Glutamatergic neuron (in vitro differentiated cells): ENCODE measurements at places on chromosomes 3 and 15. TPM values are rescaled to one million over a fixed set of nuclear protein-coding genes. Genes with fewer than 3 reads are reported as not detected.

DNA sequence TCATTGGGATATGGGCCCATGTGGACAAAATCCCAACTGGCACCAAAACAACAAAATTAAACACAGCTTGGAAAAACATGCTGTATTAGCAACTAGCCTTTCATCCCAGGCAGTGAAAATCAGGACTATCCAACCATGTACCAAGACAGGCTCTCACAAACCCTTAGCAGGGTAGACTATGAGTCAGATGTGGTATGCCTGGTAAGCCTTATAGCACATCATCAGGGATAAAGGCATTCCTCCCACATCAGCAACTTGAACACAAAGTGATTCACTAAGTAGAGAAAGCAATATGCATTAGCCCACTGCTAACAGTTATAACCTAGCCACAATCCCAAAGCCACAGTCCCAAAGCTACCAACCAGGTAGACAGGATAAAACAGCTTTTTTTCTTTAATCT, 8.0 kb downstream of the CEP152 start:
- DNase-seq = no peak

GRCh38 chr15:72464251-72464650, 9.9 kb upstream of the ARIH1 start:
- no peak for DNase-seq

DNA sequence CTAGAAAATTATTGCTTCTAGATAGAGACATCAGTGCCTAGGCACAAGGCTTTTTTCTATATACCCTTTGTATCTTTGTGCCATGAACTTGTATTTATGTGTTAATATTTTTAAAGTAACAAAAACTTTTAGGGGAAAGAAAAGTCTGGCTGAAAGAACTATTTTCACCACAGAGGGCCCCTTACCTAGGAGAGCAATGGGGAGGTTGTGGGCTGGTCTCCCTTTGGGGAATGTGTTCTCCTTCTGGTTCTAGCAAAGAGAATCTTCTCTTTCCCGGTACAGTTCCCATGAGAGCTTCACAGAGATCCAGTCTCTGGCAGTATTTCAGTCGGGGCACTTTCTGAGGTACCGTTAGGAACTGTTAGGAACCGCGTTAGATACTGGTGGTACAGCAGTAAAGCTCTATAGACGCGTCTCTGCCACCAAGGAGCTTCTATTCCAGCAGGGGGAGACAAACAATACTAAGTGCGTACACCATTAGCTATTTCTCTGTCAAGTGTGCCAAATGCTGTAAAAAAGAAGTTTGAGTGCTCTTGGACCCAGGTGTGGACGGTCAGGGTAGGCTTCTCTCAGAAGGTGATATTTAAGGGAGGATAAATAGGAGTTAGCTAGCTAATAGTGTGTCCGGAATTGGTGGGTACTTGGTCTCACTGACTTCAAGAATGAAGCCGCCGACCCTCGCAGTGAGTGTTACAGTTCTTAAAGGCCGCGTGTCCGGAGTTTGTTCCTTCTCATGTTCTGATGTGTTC, 4.6 kb upstream of the EPB42 start:
- DNase-seq = no peak

- no peak for DNase-seq
Observed at GRCh38 chr3:179432451-179432850, 18.8 kb downstream of the GNB4 start.

DNA sequence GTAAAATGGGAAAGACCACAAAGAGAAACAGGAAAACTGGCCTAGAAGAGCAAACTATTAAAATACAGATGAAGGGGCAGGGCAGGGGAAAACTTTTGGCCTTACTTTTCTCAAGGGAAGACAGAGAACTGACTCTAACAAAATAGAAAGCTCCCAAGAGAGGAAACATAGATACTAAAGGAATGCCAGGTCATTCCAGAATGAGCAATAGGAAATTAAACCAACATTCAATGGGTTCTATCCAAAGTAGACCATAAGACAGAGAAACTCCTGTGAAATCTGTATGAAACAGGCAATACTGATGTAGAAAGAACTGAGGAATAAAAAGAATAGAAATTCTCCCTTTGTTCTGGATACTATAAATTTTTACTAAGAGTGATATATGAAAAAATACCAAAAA, 491.8 kb downstream of the MECOM start:
- DNase-seq = no peak

DNA sequence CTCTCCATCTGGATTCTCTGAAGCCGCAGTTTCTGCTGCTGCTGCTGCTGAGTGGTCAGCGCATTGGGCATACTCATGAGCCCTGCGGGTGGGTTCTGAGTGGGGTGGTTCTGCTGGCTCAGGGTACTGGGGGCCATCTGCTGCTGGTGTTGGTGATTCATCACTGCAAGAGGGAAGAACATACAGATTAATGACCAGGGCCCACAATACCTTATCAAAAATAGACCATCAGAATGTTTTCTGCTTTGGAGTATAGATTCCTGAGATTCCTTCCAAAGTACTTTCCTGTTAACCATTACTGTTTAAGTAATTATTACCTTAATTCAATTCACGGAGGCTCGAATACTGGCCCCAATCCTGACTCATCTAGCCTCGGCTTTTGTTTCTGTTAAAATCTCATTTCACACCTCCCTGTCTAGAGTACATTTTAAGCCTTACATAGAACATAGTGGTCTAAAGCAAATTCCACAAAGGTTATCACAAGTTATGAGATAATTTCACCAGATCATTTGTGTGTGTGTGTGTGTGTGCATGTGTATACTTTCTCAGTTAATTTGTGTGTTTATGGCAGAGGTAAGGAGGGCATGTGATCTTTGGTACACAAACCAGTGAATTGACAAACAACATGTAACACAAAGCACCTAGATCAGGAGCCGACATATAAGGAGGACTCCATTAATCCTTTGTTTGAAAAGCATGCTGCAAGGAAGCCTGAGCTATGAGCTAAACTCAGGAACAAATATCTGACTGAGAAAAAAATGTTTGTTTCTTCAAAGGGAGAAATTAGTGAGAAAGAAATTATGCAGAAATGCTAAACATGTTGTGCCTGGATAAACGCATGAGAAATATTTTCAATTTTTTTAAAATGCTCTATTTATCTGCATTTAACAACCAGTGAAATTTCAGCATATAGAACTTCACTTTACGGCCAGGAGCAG, 68.1 kb downstream of the TM4SF4 start:
- no peak for DNase-seq

GRCh38 chr3:10495003-10495402, 10.4 kb downstream of the ATP2B2 start:
- no peak for DNase-seq

DNA sequence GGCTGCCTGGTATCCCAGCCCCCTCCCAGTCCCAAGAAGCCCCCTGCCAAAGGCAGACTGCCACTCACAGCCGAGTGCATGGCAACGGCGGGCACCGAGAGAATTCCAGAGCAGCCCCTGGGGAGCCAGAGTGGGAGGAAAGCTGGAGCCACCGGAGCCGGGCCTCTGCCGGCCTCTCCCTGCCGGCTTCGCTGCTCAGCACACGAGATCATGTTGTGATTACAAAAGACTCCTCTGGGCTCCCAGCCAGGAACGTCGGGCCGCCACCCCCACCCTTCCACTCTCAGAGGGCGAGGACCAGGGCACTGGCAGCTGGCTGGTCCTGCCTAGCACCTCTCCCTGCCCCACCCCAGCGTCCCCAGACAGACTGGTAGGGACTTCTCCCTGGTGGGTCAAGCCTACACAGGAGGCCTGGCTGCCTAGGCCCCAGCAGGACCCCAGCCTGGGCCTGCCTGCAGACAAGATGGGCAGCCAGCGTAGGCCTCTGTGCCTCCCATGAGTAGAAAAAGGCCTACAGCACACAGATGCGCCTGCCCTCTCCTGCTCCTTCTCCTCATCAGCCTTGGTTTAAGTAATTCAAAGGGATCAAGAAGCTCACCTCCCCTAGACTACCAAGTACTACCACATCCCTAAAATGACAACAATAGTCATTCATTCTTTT, at the start of gene CCDC9B:
Gene CCDC9B, minus strand, starts transcription at position 200 of the 661 bp plus-strand sequence. Its CDS starts 120 bp downstream, at position 80.
- DNase-seq = peak; percentile 57

DNA sequence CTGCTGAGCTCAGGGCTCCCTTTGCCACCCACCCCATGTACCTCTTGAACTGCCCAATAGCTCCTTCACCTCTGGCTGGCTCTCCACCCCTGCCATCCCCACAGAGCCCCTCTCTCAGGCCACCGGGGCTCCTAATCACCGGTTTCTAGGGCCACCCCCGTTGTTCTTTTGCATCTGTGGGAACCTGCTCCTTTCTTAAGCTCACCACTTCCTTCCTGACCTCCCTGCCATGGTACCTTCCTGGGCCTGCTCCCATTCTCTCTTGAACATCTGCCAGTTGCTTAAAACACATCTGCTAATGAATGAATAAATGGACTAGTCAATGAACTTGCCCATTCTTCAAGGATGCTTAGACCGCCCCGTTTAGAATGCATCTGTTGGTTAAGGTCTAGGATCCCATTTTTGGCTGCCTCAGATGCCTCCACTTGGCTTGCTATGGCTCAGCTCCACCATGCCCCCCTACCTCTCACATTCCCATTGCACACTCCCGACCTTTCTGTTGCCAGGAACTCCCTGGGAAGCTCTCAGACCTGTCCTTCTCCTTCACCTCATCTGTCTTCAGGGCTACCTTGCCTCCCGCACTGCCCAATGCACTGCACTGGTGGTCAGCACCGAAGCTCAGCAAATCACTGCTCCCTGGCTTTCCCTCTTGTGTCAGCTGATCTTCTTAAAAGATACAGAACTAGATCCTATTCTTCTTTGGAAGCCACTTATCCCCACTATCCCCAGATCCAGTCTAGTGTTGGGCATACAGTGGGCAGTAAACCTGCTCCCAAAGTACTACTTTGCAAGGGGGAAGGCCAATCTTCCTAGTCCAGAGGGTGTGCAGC, 9.1 kb downstream of the AMOTL2 start:
- no peak for DNase-seq

Gene TICRR
- 2.7 TPM for total RNA-seq

Gene USP3
- 50.9 TPM for total RNA-seq

Gene SLC38A3
- total RNA-seq = not detected

Gene RFTN1
- total RNA-seq = 6.4 TPM

Gene ZNF620
- 18.6 TPM for total RNA-seq

Gene MYZAP
- total RNA-seq = not detected

Gene SNRPA1
- total RNA-seq = 73.5 TPM

Gene ATP8B4
- total RNA-seq = not detected

Gene PML
- 27.6 TPM for total RNA-seq
